Skin of body (tissue), 3 donors: ENCODE measurements at places on chromosomes 3 and 15. TPM values are rescaled to one million over a fixed set of nuclear protein-coding genes. Genes with fewer than 3 reads are reported as not detected.

Gene SUSD5
- 3.3 TPM for total RNA-seq

DNA sequence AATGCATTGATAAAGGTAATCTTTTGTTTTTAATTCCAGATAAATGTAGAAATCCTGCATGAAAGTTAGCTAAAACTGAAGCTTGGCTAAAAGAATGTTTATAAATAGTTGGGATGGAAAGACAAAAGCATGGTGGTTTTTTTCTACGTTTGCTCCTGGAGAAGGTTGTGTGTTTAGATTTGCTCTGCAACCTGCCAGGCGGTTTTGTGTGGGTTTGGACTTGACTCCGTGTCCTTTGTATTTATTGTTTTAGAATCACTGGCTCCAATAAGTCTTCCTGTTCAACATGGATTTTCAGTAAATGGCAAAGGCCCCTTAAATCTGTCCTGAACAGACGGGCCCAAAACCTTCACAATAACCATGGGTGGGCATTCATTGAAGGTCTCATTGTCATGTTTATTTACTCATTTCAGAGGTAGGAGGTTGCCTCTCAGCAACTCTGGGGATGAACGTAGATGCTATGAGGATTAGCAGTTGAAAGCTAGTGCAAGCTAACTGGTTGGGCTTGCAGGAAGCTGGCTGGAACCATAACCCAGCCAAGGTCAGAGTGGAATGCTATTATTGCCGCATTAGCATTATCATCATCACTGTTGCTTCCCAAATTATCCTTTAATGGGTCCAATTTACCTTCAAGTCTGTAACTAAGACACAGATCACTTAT, 60.6 kb upstream of the ADAMTS9 start:
- DNase-seq: no peak

DNA sequence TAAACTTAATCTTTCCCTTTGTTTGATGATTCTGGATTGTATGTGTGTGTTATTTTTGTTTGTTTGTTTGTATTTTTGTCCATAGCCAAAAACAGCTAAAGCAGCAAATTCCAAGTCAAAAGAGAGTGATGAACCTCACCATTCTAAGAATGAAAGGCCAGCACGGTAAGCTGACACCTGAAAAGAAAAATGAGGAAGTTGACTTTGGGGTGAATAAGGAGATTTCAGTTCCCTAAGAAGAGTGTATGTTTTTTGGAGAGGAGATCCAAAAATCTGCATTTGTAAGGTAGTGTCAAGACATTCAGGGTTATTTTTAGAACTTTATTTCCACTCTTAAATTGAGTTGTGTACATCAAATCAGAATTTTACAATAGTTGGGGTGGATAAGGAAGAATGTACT, 52.3 kb upstream of the UTS2B start:
- no peak for DNase-seq

DNA sequence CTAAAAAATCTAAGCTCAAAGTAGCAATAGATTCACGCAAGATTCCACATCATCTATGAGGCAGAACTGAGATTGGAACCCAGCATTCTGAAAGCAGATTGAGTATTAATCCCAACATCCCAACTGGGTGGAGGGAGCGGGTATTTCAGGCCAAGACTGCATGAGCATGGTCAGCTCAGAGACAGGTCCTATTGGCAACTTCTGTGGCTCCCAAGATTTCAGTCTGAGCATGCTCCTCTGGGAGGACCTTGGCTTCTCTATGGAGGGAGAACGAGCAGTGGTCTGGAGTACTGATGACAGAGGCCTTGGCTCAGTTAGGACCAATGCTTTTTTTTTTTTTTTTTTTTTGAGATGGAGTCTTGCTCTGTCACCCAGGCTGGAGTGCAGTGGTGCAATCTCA, 4.0 kb upstream of the ITGA11 start:
- no peak for DNase-seq

- DNase-seq: no peak
These were observed 79.3 kb downstream of the ATP10A start for GRCh38 chr15:25783607-25784540.

GRCh38 chr3:160719710-160720109, 36.3 kb upstream of the PPM1L start:
- DNase-seq: no peak
